ENCODE measurements at places on chromosomes 5 and 9.

- no peak for DNase-seq
These were observed 13.0 kb downstream of the PPP6C start for GRCh38 chr9:125176636-125177035.

DNA sequence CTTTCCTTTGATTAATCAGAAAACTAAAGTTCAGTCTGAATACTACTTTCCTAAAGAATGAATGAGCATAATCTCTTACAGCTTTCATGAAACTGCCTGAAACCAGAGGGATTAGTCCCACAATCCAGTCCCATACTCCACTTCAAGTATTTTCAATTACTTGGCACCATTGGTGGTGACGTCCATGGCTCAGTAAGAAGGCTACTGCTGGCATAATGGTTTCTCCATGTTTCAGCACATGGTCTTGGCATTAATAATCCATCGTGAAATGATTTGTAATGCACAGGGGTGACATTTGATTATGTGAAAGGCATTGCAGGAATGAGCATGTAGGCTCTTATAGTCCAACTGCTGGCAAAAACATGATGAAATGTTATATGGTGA, 23.4 kb downstream of the LIX1 start:
- no peak for DNase-seq

DNA sequence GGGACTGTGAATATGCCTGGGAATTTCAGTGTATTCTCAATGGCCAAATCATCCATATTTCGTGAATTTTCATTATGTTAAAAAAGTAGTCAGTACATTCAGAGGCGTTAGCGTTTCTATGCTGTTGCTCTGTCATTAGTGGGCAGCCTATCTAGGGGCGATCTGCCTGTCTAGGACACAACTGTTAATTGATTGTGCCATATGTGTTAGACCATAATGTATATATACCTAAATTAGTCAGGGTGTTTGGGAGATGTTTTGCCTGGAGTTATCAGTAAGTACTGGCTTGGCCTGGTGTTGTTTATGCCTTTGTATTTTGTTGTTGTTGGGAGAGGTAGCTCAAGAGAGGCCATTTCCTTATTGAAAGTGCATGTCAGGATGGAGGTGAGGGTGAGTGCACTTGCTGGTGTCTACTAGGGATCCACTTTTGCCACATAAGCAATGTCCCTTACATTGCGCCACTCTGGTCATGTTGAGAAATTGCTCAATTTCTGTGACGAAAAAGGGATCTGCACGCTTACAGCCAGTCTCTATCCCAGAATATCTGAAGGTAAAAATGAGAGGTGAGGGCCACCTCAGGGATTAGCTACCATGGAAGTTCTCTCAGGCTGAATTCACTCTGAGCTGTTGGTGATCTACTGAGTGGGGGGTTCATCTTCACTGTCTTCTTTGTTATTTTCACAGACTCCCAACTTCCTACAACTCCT, 123.3 kb downstream of the ST8SIA4 start:
- no peak for DNase-seq

DNA sequence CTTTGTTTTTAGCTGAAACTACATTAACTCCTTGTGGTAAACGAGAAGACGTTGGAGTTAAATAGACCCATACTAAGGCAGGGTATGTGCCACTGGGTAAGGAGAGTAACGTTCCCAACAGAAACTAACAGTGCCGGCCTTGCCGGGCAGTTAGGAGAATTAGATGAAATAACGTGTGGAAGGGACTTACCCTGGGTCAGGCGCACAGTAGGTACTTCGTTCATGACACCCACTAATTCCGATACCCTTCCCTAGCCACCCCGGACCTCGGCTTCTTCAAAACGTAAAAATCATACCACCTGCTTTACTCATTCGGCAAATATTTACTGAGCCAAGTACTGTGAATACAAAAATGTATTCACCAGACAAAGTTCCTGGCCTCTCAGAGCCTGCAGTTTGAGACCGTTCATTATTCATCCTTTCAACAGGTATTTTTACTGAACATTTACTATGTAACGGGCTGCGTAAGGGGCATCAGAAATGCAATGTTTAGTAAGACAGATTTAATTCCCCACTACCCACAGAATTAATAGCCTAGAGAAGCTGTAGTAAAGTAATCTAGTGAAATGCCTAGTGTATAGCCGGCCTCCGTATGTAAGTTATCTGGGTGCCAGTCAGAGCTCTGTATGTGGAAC, 3.2 kb upstream of the SMIM23 start:
- no peak for DNase-seq

DNA sequence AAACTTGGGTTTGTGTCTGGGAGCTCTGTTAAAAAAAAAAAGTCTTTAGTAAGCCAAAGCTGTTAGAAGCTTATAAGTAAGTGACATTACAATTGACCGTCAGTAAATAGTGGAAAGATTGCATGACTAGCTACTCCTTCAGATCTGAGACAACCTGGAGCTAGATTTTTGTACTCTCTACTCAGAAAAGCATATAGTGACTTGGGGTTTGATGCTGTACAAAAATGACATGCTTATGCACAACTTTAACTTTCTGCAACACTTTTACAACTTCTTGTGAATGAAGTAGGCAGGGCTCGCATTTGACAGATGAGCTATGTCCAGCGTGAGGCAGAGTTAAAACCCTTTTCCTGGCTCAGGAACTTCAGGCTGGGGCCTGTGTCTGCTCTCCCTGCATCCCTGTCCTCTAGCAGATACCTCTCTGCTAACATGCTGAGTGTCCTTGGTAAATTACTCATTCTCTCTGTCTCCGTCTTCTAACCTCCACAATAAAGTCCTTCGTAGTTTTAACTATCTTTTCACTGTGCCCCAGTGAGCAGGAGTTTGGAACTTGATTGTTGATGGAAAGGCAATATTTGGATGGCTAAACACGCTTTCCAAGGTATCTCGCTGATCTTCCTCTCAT, 471 bp upstream of the GHR start:
- DNase-seq: no peak

DNA sequence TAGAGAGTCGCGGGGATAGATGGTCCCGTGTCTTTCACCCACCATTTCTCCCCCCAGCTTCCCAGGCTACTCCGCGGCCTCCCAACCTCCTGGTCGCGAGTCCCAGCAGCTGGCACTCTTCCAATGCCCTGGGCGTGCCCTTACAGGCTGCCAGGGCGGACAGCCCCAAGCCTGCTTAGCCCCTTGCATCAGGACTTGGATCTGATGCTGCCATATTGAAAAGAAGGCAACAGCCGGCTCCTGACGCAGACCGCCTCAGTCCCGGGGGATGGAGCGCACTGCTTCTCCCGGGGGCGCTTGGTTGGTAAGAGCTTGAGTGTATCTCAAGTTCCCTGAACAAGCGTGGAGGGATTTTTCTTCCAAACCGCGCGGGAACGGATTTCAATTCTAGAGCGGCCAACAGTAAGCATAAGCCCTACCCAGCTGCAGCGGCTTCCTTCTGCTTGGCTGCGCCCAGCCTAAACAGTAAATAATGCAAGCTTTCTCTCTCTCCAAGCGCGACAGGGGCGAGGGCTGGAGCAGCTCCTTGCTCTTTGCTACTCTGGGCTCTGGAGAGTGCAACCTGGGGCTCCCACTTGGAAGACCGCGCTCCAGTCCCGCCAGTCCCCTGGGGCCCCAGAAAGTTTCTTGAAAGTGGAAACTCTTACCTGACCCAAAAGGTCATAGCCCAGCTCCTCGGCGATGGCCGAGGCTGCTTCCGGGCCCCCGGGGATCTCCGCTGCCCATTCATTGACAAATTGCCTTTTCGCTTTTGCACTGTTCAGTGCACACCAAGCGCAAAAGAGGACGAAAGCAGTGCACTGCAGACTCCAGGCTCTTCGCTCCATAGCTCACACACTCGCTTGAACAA, 607 bp downstream of the PCSK1 start:
- peak; percentile 57 for DNase-seq

- DNase-seq: no peak
These were observed 23.8 kb downstream of the SHC3 start for GRCh38 chr9:89154651-89155336.

DNA sequence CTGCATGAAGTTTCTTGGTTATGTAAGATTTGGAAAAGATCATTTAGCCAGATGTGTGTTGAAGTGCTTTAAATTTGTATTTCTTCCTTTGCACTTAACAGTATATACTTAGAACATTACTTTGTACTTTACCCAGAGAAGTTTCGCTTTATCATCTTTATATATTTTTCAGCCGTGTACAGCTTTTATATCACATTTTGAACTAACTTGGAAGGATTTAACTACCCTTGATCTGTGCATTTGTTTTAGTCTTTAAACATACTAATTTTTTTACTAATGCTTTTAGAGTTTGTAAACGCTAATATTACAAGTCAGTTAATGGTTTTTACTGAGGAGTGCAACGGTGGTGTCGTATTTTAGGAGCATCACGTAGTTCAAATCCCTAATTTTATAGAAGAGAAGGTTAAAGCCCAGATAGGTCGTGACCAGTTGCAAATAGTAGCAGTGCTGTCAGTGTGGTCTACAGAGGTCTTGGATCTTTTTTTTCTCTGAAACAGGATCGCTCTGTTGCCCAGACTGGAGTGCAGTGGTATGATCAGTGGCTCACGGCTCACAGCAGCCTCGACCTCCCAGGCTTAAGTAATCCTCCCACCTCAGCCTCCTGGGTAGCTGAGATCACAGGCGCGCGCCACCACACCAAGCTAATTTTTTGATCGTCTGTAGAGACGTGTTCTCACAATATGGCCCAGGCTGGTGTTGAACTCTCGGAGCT, 2.0 kb downstream of the MATR3 start:
- no peak for DNase-seq

DNA sequence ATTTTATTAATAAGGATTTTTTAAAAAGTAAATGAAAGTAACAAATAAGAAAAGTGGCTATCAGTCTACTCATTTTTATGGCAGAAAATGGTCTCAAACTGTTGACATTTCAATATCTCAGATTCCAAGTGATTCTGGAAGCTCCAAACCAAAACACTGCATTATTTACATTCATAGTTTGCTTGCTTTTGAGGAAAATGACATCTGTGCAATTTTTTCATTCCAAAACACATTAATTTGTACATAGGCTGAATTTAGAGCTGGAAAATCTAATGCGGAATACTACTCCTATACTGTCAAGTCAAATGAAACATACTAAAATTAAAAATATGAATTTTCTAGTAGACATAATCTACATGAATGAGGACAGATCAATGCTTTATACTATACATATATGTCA, 1047.6 kb downstream of the CDH9 start:
- no peak for DNase-seq

- DNase-seq: no peak
These were observed 9.2 kb downstream of the TSPAN17 start for GRCh38 chr5:176656467-176656990.

DNA sequence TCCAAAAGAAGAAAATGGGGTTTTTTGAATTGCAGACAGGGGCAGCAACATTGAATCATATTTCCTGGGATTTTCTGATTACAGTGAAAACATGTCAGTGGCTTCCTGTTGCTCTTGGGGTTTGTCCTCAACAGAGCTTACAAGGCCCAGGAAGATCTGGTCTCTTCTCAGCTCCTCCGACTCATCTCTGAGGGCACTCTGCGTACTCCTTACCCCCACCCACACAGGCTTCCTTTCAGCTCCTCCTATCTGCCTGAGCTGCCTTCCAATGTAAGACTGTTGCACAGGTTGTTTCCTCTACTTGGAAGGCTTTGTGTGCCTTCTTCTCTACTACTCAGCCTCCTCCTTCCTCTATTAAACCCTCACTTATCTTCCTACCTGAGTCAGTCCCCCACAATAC, 245.1 kb upstream of the MEF2C start:
- DNase-seq: no peak

- no peak for DNase-seq
These were observed 101.6 kb upstream of the PCA3 start for GRCh38 chr9:76662476-76663281.
